ENCODE measurements at places on chromosomes 12 and 14. TPM values are rescaled to one million over a fixed set of nuclear protein-coding genes. Genes with fewer than 3 reads are reported as not detected.

Gene CCDC88C
- total RNA-seq: 7.4 TPM

Gene TC2N
- 0.70 TPM for total RNA-seq

Gene HOXC11
- total RNA-seq: 0.53 TPM

Gene CCND2
- total RNA-seq: not detected

Gene KLHDC1
- total RNA-seq: 0.16 TPM

All from A549 treated with GW870086 at 1 μM for 4 hours (cell line).